ENCODE measurements at places on chromosomes 2 and 18. TPM values are rescaled to one million over a fixed set of nuclear protein-coding genes. Genes with fewer than 3 reads are reported as not detected.

The ANKZF1 gene
- 22.4 TPM for total RNA-seq

- DNase-seq = no peak
These were observed 143.3 kb upstream of the SIX3 start for GRCh38 chr2:44798139-44798659.

GRCh38 chr2:207215308-207215707 lies 49.6 kb upstream of the KLF7 start:
- no peak for DNase-seq

- DNase-seq = no peak
These were observed 195.1 kb downstream of the RDH14 start for GRCh38 chr2:18365342-18365741.

- DNase-seq = no peak
These were observed 163.0 kb downstream of the MREG start for GRCh38 chr2:215850380-215850779.

DNA sequence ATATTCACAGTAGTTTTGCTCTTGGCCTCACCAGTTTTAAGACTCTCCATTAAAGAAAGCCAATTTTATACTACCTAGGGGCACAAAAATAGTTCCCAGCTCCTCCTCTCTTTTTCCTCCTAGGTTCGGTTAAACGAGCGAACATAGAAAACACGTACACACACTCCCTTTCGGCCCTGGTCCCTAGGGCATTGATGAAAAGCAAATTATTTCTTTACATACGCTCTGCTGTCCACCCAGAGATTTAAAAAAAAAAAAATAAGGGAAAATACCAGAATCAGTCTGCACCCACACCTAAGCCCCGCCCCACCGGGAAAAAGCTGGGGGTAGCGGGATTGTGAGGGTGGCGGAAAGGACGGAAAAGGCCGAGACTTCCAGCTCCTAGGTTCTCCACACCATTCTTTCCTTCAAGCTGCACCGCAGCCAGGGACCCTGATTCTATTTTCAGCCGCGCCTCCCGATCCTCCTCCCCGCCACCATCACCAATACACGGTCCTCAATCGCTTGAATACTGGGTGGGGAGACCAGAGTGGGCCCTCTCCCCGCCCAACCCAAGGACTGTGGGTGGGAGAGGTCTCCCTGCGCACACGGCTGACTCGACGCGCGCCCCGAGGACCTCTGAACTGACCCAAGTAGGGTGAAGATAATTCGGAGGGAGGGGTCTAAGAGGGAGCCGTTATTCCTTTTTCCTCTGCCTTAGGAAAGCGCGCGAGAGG lies 769 bp downstream of the ATF2 start:
- DNase-seq = no peak

DNA sequence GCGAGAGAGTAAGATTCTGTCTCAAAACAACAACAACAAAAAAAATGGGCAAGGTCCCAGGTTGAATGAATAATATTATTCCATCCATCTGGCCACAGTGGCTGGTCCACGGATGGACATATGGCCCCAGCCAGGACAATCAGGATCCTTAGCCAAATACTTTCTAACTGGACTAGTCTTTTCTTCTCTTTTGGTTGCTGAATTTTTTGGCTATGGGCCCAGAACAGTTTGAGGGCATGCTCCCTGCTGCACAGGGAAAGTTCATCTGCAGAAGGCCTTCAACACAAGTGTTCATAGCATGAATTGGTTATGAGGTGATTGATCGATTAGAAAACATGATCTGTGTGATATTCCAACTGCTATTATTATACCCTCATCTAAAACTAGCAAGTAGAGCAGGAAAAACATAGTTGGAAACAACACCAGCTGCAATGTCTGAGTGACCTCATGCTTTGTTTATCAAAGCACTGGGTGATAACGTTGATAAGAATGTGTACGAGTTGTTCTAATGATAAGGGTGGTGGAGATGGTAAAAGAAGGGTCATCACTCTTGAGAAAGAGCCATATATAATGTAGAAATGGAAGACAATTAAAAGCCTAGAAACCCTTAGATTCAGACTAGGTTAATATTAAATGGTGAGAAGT lies 47.8 kb upstream of the RNF103 start:
- no peak for DNase-seq
